Thoracic aorta endothelial cell (primary cell): ENCODE measurements at places on chromosomes 2 and 18. TPM values are rescaled to one million over a fixed set of nuclear protein-coding genes. Genes with fewer than 3 reads are reported as not detected.

Gene LOXHD1
- not detected in 2 replicates for total RNA-seq

Gene TRPM8
- not detected in 2 replicates for total RNA-seq

Gene CFC1
- total RNA-seq, result not detected in 2 replicates

Gene NETO1
- not detected in 2 replicates for total RNA-seq

Gene ZNF396
- total RNA-seq, result 0.40 and 1.3 TPM in 2 replicates

Gene TNFAIP6
- not detected in 2 replicates for total RNA-seq

Gene L3MBTL4
- under 0.01 and 0.57 TPM in 2 replicates for total RNA-seq
